Right renal cortex interstitium (tissue), 3 donors: ENCODE measurements at places on chromosomes 4 and X. TPM values are rescaled to one million over a fixed set of nuclear protein-coding genes. Genes with fewer than 3 reads are reported as not detected.

MAGEA9B gene
- polyA plus RNA-seq: not detected

PLAC1 gene
- 7.2 TPM for polyA plus RNA-seq

CABS1 gene
- not detected for polyA plus RNA-seq

TMEM35A gene
- 10.6 TPM for polyA plus RNA-seq

SLITRK4 gene
- 17.9 TPM for polyA plus RNA-seq

TLR3 gene
- polyA plus RNA-seq: 14.2 TPM

FRMPD4 gene
- polyA plus RNA-seq: 0.15 TPM

ANXA3 gene
- polyA plus RNA-seq: 62.7 TPM

MAGT1 gene
- polyA plus RNA-seq: 95.2 TPM

C4orf50 gene
- not detected for polyA plus RNA-seq

HSFX3 gene
- not detected for polyA plus RNA-seq

CXCL11 gene
- polyA plus RNA-seq: 0.42 TPM

SMR3B gene
- not detected for polyA plus RNA-seq

GPR34 gene
- polyA plus RNA-seq: 6.2 TPM

CXCL3 gene
- polyA plus RNA-seq: 0.39 TPM

GIMD1 gene
- polyA plus RNA-seq: not detected
